Fibroblast of skin of left quadriceps (primary cell): ENCODE measurements at places on chromosomes 2 and 18.

DNA sequence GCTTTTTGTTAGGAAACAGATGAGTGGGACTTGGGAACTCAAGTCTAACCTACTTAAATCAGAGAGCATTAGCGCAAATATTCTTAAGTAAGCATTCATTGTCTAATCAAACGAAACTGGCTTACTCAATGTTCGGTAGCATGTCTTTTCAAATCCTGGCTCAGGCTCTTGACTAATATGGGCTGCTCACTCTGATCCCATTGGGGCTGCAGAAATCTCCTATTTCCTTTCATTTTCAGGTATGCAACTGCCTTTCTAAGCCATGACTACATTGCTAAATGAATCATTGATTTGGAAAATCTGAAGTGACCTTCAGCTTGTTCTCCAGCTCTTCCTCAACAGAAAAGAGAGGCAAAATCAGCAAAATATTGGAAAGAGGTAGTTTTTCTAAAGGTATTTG, 2084.4 kb upstream of the PIK3C3 start:
- DNase-seq = no peak

DNA sequence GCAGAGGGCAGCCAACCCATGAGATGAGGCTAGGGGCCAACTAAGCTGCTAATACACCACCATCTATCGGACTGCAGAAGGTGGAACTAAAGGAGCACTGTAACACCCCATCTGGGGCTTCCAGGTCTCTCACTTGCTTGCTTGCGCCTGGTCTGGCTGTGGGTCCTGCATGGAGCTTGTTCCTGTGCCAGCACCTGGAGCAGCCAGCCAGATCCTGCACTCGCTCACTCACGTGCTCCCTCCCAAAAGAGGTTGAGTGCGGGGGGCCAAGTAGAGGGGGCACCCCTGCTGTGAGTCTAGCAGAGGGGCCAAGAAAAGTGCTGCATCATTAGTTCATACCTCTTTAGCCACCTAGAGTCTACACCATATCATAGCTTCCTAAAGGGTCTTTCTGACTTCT, 250.9 kb downstream of the LRRTM4 start:
- DNase-seq = no peak

DNA sequence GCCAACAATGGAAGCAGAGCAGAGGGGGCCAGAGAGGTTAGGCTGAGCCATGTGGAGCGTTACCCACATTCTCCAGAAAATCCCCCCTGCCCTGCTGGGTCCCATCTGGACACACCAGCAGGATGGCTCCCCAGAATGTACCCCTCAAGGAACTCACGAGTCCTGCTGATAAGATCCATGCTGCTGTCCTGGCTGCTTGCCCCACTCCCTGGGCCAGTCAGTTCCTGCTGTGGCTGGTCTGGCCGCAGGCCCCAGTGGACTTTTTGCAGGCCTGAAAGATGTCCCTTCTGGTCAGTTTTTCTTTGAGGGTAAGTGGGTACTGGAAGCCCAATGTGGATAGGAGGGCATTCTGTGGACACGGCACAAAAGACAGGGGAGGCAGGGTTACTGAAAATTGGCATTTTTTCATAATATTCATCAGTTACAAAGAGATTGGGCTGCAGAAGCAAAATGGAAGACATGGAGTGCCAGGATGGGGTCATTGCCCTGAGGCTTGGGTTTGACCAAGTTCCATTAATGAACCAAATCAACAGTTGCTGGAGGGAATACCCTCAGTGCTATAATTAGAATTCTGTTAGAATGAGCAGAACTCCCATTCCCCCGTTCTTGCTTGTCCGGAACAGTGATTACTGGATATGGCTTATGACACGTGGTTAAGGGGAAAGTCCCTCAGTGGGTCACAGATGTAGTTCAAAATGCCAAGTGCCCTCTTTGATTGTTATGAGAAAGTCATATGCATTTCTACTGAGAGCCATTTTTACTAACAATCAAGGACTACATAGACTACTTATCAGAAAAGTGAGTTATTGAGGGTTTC, 38.7 kb downstream of the SLC4A5 start:
- DNase-seq = no peak

DNA sequence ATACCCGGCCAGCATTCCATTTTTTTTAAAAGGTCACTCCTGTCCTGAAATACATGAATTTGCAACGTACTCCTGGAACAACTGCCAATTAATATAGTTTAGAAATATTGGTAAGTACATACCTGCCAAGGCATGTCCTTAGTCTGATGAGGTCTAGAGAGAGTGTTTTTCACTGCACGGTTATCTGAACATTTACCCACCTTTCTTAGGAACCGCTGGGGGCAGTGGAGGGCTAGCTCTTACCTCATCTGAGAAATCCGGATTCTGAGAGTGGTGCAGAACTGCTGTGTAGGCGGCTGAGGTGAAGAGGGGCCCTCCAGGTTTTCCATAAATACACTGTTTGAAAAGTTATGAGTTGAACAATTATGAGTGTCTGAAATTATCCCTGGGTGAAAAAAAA, 133.1 kb upstream of the CCDC195 start:
- DNase-seq = no peak

- DNase-seq = peak; percentile 20
These were observed 793.1 kb downstream of the ERBB4 start for GRCh38 chr2:211745295-211746097.

- no peak for DNase-seq
These were observed 336.7 kb downstream of the LPIN1 start for GRCh38 chr2:12083081-12083581.

- peak; percentile 25 for DNase-seq
These were observed 23.7 kb downstream of the CYP27A1 start for GRCh38 chr2:218805627-218806026.

- DNase-seq = no peak
These were observed 35.6 kb downstream of the OSBPL6 start for GRCh38 chr2:178229927-178230326.

DNA sequence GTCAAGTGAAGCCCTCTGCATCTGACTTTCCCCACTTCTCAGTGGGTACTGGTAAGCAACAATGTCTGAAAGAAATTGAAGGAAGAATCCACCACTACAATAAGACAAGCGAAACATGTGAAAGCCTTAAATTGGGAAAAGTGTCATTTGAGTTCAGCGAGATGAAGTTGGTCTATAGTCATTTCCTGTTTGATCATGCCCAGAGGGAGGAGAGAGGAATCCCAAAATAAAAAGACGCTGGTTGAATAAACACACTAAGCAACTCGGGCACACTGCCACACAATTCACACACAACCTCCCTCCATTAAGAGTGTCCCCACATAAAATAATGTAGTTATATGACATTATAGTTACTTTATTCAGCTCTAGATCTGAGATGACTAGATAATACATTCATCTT, 166.1 kb downstream of the CBLN2 start:
- DNase-seq = no peak

- DNase-seq = no peak
These were observed 154.0 kb downstream of the DYSF start for GRCh38 chr2:71607151-71607889.

GRCh38 chr2:11914455-11914854, 168.0 kb downstream of the LPIN1 start:
- DNase-seq = no peak

GRCh38 chr2:68463287-68463877, 3.7 kb downstream of the FBXO48 start:
- peak; percentile 23 for DNase-seq

DNA sequence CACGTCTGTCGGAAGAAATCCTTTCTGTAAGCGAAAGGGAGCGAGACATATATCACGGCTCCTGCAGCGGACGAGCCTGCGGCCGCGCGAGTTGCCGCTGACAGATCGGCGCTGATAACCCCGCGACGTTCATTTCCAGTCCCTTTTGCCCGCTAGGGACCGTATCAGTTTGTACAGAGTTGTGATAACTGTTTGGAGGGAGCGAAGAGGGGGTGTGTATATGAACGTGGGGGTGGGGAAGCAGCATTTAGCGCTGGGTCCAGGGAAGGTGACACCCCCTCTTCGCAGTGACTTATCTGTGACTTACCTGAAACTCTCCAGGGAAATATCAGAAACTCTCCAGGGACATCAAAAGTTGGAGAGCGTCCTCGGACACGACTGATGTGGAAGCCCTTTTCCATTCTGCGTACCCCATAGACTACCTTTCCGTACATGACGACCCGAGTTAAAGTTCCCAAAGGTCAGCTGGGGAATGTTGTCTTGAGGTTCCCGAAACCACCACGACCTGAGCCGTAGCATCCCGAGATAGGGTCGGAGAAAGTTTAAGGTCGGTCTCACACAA, 948 bp upstream of the GATA6 start:
- DNase-seq = no peak

DNA sequence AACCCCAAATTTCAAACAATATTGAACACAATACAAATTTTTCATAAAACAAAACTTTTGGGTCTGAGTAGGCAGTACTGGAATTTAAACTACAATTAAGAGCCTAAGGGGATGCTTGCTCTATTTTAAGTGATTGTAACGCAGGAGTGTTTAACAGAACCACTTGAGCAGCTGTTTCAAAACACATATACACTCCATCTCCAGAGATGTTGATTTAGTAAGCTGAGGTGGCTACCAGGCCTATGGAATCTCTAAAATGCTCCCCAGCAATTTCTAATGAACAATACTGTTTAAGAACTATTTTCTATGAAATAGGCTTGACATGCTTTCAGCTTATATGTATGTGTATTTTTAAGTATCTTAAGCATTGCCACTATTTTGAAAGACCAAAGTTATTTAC, 58.5 kb downstream of the SP3 start:
- no peak for DNase-seq

DNA sequence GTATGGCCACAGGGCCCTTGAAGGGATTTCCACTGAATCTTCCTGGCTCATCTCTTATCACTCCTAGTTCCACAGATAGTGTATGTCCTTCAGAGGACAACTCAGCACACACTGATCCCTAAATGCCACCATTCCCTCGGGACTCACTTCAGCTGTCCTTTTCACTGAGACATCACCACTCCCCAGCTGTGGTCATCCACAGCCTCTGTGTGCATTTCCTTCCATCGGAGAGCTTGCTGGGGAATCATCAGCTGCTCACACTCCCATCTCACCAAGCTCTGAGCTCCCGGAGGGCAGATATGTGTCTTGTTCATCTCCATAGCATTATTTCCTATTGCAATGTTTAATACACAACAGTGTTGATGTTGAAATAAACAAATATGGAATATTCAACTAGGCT, 759.5 kb downstream of the RNF144A start:
- DNase-seq = no peak

GRCh38 chr18:68984342-68984741, 186.5 kb downstream of the CCDC102B start:
- DNase-seq = no peak

GRCh38 chr2:54456362-54456611, 160 bp downstream of the SPTBN1 start:
- no peak for DNase-seq

GRCh38 chr18:75317300-75317699, 106.7 kb downstream of the TSHZ1 start:
- DNase-seq = no peak

DNA sequence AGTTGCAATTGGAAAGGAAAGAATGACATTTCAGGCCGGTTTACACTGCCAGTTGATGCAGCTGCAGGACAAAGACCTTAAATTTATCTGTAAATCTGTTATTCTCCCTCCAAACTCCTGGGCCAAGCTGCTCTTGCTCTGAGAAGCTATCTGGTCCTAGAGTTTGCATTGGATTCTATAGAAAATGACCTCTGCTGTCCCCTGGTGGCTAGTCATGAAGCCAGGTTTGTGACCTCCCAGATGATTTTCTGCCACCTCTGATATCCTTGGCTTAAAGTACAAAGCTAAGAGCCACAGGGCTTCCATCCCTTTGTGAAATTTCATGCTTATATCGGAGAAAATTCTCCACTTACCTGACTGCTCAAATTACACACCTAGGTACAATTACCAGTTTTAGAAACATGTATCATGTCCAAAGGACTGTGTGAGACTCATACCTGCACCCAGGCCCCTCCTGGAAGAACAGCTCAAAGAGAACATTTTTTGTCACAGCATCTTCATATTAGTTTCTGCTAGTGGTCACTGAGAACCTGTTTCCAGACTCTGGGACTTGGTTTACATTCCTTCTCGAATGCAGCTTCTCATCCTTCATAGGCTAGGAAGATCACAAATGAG, 28.9 kb upstream of the IER3IP1 start:
- no peak for DNase-seq
